Activated T-cell treated with anti-CD3 and anti-CD28 coated beads, Interleukin-2, amount 50 U/mL, for 48 hours (primary cell): ENCODE measurements at places on chromosomes 3 and 15.

DNA sequence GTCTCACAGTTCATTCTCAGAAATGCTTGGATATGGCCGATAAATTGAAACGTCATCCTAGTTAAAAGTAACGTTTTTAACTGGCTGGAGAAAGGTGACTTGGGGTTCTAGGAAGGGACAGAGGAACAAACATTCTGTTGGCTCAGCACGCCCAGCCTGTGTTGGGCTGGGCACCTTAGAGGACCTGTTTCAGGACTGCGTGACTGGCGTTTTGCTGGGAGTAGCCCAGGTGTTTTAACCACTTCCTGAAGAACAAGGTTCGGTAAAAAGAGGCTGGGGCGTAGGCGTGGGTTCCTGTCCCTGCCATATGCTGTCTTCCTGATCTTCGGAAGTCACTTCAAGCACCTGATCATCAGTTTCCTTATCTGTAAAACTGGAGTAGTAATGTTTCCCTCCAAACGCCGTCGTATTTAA is 1.1 kb upstream of the TLNRD1 start:
- peak; percentile 76 for DNase-seq

DNA sequence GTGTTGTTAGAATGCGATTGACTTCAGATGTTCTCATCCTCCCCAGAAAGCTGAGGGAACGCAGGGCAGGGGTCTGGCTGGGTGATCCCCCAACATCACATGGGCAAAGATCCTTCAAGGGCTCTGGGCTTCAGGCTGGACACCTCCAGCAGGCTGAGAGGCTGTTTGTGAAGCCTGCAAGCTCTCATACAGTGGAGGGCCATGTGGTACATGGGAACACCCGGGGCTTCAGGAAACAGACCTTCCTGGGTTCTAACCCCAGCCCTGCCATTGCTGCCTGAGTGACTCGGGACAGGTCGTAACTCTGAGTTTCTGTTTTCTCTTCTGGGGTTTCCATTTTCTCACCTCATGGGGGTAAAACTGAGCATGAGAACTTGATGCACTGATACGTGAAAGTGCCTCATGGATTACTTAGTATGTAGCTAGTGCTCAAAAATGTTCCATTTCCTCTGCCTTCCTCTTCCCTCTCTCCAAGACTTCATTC is 81.2 kb downstream of the TLE3 start:
- DNase-seq, result no peak

GRCh38 chr15:24067733-24068501 is 380.8 kb upstream of the NDN start:
- DNase-seq, result no peak

GRCh38 chr3:124383846-124384466 is 346.3 kb upstream of the UMPS start:
- no peak for DNase-seq

- DNase-seq, result no peak
Observed at GRCh38 chr3:133113526-133113925, 75.3 kb downstream of the TMEM108 start.

GRCh38 chr3:30268288-30268687 is 338.1 kb upstream of the TGFBR2 start:
- no peak for DNase-seq

DNA sequence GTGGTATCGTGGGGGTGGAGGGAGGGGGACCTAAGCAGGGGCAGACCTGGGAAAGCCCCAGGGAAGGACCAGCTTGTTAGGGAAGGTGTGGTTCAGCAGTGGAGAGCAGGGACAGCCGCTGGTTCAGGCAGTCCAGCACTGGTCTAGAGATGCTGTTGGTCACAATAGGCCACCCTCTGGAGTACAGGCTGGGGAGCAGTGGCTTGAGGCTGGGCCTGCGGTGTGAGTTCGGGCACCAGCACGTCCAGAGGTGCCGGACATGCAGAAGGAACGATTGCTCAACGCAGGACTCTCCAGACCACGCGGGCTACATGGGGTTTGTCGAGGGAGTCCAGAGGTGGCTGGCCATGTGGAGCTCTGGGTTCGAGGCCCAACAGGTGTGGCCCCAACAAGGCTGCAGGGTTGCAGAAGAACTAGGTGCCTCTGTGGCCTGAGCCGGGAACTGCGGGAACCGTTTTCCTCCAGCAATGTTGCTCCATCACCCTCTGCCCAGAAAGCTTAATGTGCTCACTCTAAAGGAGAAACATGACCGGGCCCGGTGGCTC is 143.9 kb downstream of the APBA2 start:
- DNase-seq, result no peak

- DNase-seq, result no peak
Observed at GRCh38 chr3:166351461-166351860, 514.2 kb upstream of the BCHE start.

DNA sequence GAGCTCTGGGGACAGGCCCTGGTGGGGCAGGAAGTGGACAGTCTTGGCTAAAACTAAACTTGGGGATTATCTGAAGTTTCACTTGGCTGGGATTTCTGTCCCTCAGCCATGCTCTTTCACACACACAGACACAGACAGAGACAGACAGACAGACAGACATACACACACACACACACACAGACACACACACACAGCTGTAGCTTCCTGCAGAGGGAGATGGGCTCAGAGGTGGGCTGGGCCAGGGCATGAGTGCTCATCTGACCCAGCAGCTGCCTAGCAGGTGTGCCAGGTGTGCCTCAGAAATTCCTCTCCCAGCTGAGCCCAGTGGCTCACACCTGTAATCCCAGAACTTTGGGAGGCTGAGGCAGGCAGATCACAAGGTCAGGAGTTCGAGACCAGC is 3.3 kb downstream of the RHOV start:
- DNase-seq, result no peak

DNA sequence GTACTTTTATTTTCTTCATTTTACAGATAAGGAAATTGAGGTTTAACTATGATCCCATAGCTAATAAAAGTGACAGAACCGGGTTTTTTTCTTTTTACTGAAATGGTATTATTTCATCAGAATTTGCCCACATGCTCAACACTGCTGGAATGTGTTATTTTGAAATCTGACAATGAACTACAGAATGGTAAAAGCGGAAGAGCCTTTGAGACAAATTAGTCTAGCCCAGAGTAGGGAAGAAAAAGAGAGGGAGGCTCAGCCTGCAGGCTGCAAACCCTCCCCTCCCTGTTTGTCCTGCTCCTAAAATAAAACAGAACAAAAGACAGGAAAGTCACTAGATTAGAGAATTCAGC is 100.3 kb upstream of the LIPC start:
- DNase-seq, result no peak

- no peak for DNase-seq
Observed at GRCh38 chr15:100981086-100981485, 61.9 kb downstream of the LRRK1 start.

DNA sequence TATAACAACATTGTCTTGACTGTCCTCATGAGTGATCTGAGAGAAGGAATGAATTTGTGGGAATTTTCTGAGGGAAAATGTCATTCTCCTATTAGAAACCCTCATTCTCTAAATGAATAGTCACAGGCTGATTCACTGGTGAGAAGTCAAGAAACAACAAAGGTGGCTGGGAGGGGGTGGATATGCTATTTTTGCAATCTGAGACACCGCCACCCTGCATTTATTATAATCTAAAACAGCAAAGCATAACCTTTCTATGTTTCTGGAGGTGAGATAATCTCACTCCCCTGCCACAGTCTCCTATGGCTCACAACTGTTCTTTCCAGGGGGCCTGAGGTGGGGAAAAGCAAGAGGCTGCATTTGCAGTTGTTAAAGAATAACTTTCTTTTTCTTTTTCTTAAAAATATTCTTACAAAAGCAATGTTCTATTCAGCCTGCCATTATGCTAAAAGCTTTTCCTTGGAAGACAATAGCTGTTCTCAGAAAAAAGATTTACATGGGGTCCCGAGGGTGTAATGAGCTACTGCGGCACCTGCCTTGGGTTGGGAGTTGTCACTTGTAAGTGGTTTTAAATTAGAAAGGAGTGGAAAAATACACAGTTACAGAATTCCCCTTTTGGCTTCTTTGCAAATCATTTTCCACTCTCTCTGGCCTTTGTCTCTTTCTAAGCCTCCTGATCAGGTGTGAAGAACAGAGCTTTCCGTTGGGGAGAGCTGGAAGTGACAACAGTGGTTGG is 220.9 kb downstream of the AGBL1 start:
- DNase-seq, result no peak

GRCh38 chr3:126180477-126181397 is at the start of gene ALDH1L1:
Gene ALDH1L1 (minus strand): TSS chr3:126180586. CDS start chr3:126160979, 19,607 bp downstream.
- DNase-seq, result no peak

DNA sequence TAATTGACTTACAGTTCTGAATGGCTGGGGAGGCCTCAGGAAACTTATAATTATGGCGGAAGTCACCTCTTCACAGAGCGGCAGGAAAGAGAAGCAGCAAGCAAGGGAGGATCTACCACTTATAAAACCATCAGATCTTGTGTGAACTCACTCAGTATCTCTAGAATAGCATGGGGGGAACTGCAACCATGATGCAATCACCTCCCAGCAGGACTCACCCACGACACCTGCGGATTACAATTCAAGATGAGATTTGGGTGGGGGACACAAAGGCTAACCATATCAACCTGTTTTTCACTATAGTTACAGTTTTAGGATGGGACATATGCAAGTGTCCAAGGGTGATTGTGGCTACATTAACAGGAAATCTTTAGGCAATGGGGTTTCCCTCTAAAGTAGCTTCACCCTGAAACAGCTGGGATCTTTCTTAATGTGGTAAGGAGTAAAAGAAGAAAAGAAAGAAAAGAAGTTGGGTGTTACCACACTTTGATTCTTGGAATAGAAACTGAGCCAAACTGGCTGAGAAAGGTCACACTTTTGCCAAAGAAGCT is 453.8 kb downstream of the OTOL1 start:
- no peak for DNase-seq

GRCh38 chr15:96333131-96334016 is 2.9 kb downstream of the NR2F2 start:
- no peak for DNase-seq

GRCh38 chr3:195171093-195171873 is 99.7 kb downstream of the XXYLT1 start:
- DNase-seq, result no peak

DNA sequence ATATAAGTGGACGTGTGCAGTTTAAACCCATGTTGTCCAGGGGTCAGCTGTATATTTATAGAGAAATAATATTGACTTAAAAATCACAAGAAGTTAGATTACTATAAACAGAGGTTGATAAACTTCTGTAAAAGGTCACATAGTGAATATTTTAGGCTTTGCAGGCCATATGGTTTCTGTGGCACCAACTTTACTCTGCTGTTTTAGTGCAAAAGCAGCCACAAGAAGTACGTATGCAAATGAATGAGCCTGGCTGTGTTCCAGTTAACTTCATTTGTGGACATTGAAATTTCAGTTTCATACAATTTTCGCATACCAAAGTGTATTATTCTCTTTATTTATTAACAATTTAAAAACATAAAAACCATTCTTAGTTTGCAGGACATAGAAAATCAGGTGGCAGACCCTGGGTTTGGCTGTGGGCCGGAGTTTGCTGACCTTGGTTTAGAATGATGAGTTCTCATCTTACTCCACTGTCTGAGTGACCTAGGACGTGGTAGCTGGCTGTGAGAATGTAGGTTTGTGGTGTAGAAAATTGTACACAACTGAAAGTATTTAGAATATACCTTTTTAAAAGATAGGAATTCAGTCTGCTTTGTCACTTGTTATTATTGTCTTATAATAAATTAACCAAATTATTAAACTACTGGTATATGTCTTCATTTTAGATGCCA is 16.3 kb downstream of the FAN1 start:
- DNase-seq, result no peak

DNA sequence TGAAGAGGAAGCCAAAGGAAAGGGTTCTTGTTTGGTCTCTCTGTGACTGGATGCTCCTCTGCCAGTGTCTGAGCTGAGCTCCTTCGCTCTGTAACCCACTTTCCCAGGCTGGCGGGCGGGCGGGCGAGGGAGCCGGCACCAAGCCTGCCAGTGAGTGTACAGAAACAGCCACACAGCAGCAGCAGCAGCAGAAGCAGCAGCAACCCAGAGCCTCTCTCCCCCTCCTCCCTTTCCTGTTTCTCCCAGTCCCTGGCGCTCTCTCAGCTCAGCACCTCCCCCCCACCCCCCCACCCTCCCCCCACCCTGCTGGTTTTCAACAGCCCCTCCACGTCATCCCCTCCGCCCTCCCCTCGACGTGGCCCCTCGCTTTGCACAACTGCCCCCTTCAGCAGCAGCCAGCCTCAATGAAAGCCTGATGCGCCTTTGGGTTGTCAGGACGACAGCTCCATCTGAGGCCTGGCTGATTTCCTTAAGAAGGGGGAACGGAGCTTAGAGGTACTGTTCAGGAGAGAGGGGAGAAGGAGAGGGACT is at the start of gene LSAMP:
TSS of gene LSAMP (minus strand) at position 177 of the 531 bp plus-strand sequence.
- DNase-seq, result no peak

GRCh38 chr3:165195640-165196576 is at the start of gene SLITRK3:
Gene SLITRK3 (minus strand): TSS chr3:165196384. CDS start chr3:165190830, 5,554 bp downstream.
- DNase-seq, result no peak

GRCh38 chr3:37601832-37602231 is 259.8 kb upstream of the CTDSPL start:
- DNase-seq, result no peak

DNA sequence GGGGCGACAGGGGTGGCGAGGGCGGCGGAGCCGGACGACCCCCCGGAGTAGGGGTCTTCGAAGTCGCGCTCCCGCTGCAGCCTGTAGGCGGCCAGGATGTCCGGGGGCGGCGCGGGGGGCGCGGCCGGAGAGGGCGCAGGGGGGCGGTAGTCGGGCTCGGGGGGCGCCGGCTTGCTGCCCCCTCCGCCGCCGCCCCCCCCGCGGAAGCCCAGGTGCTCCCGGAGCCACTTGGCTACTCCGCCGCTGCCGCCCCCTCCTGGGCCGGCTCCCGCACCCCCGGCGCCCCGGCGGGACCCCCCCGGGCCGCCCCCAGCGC is 230 bp downstream of the SHF start:
- no peak for DNase-seq

DNA sequence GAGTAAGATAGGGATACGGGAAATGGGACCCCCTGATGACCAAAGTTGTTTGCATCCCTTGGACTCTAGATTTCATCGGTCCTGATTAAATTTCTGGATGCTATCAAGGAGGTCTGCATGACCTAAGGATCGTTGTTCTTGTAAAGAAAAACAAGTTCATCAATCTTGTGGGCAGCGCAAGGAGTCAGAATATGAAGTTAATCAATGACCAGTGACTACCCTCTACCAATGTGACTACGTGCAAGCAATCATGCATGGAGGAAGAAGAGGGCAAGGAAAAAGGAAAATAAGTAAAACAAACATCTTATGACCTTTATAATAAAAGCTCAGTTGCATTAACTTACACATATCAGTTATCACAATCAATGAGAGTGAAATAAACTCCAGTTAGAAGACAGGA is 139.7 kb downstream of the RTP4 start:
- DNase-seq, result no peak
